ENCODE measurements at places on chromosomes 6 and 20. TPM values are rescaled to one million over a fixed set of nuclear protein-coding genes. Genes with fewer than 3 reads are reported as not detected.

- DNase-seq: no peak
These were observed 297.9 kb downstream of the CLIC5 start for GRCh38 chr6:45717715-45718114.

PRICKLE4 gene
- 8.4 TPM for total RNA-seq

DNA sequence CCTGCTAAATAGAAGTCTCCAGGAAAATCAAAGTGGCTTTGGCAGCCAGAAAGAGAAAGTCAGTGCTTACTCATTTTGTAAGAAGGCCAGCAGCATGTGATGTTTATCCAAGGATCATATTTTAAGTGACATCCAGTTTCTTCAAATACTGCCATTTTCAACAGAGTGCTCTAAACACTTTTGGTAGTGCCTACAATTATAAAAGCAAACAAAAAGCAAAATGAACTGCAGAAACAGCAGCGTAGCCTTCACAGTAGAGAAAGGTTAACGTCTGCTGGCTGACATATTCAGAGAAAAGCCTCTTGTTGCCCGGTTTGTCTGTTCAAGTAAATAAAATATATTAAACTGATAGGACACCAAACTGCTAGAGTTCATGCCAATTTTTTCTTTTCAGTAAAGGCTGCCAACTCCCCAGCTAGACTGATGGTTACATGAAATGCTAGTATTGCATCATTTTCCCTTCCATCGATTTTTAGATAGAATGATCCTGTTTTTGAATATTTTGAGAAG is 705.7 kb upstream of the SLC35B3 start:
- peak; percentile 11 for DNase-seq

PSMG4 gene
- 7.8 TPM for total RNA-seq

- no peak for DNase-seq
These were observed 7.1 kb downstream of the PEX6 start for GRCh38 chr6:42971746-42972327.

FAM209B gene
- total RNA-seq: not detected

TULP1 gene
- not detected for total RNA-seq

GRCh38 chr20:49905415-49906091 is 9.8 kb downstream of the SPATA2 start:
- no peak for DNase-seq

GRCh38 chr6:163600331-163600730 is 185.8 kb downstream of the QKI start:
- no peak for DNase-seq

DNA sequence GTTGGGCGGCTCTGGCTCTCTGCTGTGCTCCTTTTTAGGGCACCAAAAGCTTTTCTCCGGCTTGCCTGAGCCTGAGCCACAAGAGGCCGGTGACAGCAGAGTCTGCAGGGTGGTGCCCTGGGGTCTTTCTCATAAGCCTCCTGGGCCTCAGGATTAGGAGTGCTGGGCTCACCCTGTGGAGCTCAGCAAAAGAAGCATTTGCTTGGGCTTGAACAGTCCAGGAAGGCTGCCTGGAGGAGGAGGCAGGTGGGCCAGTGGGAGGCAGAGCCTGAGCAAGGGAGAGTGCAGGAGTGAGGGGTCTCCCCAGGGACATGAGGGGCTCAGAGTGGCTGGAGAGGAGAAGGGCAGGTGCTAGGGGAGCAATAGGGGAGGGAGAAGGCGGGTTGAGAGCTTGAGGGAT is 32.9 kb upstream of the MRGBP start:
- no peak for DNase-seq

DNA sequence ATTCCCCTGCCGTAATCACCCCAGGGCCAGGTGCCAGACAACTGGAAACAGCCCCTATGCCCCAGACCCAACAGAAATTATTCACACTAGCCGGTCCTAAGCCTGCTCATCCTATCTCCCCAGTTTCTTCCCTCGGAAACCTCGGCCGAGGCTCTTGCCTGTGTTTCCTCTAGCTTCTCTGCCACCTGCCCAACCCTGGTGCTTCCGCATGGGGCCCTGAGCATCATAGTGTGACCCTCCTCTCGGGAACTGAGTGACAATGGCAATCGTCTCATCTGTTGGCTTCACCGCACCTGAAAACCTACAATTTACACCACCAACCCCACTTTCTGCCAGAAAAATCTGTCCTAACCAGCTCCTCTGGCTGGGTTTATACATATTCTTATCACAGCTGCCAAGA is 257.3 kb downstream of the SOD2 start:
- DNase-seq: no peak

DNA sequence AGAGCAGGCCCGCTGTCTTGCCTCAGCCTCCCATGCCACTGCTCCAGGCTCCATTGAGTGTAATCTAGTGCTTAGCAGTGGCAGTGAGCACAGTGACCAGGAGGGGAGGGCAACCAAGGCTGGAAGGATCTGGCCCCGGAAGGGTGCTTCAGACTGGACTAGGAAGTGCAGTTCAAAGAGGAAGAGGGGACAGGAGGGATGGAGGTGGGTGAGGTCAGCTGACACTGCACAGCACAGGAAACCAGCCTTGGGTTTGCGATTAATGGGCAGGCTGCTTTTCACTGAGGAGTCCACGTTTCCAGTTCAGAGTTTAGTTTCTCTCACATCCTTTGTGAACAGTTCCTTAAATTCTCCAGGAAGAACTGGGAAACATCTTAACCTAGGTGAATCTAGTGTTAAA is 46.9 kb downstream of the CDS2 start:
- DNase-seq: no peak

- DNase-seq: no peak
These were observed 13.8 kb upstream of the PTPRA start for GRCh38 chr20:2859330-2860121.

GRCh38 chr6:166626177-166627032 is 646 bp downstream of the RPS6KA2 start:
- peak; percentile 48 for DNase-seq

DNA sequence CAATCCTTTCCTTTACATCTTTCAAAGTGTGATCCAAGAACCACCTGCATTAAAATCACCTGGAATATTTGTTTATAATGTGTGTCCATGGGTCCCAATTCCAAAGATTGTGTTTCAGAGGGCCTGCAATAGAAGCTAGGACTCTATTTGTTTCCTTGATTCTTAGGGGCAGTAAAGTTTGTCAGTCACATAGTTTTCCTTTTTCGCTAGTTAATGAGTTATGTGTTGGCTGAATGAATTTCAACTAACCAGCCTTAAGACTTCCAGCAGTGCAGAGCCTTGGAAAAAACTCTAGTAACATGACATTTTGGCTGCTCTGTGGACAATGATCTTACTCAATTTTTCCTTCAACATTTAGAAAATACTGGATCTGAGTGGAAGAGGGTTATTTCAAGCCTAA is 11.3 kb downstream of the FAM217A start:
- DNase-seq: no peak

CST1 gene
- total RNA-seq: not detected

PLN gene
- 52.7 TPM for total RNA-seq

RBPJL gene
- total RNA-seq: not detected

- DNase-seq: peak; percentile 87
These were observed 37.1 kb upstream of the NCOA3 start for GRCh38 chr20:47464380-47465101.

DNA sequence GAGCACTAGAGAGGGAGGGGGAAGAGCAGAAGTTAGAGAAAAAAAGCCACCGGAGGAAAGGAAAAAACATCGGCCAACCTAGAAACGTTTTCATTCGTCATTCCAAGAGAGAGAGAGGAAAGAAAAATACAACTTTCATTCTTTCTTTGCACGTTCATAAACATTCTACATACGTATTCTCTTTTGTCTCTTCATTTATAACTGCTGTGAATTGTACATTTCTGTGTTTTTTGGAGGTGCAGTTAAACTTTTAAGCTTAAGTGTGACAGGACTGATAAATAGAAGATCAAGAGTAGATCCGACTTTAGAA is 2.0 kb downstream of the ID4 start:
- no peak for DNase-seq

- no peak for DNase-seq
These were observed 145.1 kb downstream of the RIMS1 start for GRCh38 chr6:72031471-72031870.

- DNase-seq: no peak
These were observed 26.9 kb downstream of the RRAGD start for GRCh38 chr6:89385156-89385667.

B3GAT2 gene
- total RNA-seq: not detected

GRCh38 chr6:12923644-12924235 is 207.2 kb downstream of the PHACTR1 start:
- no peak for DNase-seq

GRCh38 chr20:49704932-49705336 is 8.7 kb downstream of the B4GALT5 start:
- DNase-seq: no peak

GRCh38 chr6:1315201-1315559 is 3.3 kb downstream of the FOXQ1 start:
- no peak for DNase-seq

DNA sequence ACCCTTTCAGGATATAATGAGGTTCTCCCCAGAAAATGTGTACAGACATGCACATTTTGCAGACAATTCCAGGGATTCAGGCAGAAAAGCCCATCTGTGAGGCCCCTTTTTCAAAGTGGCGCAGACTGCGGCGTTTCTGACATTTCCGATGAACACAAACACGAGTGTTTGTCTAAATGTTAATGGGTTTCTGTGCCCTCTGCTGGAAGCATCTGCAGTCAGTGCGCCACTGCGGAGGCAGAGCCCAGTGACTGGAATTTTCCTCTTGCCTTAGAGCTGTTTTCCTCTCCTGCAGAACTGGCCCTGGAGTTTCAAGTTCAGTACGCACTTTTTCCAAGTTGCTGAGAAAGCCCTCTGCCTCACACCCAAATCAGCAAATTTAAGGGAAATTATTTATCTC is 15.3 kb downstream of the ANKRD60 start:
- peak; percentile 49 for DNase-seq

DNA sequence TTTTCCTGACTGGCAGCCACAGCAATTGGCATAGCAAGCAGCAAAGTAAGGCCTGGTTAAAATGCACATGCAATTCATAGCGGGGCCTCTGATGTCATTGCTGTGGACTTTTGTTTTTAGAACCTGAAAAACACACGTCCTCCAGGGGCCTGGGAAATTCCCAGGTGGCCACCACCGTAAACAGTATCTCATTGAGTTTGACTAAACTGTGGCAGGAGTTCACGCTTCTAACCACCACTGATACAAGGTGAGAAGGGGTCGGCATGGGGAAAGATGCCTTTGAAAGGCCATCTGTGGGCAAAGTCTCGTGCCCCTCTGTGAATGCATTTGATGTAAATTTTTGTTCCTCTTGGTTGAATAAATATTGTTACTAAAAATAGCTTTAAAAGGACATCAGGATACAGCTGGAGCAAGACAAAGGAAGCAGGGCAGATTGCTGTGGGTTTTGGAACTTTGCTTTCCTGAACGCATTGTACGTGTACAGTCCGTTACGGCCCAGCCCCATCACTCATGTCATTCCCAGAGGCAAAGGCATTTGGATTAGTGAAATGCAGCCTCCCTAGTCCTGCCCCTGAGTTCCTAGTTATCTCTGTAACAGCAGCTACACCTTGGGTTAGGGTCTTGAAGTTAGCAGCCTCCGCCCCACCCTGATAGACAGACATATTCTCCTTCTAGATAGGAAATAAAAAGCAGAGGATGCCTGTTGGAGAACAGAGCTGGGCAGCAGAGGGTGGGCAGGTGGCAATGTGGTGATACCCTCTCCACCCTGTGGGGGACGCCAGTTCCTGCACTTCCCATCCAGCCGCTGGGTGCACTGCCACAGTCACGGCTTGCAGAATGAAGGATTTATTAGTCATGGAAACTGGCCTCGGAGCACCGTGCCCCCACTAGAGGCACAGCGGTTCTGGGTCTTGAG is 80.3 kb downstream of the ZDHHC14 start:
- DNase-seq: peak; percentile 75

GRCh38 chr20:45685896-45686295 is 15.9 kb upstream of the WFDC11 start:
- DNase-seq: no peak

DNA sequence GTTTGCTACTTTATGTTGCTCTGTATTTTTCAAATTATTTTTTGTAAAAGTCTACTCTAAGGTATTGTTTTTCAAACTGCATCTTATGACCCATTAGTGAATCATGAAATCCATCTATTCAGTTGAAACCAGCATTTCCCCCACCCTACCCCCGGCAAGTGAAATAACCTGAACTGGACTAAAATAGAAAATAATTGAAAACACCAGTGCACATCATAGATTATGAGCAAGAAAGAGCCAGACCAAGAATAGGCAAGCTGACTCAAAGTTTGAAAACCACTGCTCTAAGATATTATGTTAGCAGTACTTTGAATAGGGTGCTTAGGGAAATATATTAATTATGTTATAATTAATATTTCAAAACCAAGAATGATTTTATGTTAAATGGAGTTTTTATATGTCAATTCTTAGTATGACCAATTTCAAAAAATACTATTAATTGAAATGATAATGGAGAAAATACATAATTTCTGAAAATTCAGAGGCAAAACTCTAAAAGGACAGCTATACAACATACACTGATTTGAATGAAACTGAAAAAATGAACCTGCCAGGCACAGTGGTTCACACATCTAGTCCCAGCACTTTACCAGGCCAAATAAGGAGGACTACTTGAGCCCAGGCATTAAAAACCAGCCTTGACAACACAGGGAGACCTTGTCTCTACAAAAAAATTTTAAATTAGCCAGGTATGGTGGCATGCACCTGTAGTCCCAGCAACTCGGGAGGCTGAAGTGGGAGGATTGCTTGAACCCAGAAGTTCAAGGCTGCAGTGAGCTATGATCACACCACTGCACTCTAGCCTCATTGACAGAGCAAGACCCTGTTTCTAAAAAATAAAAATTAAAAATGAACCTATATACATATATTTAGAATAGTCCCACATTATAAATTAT is 112.0 kb downstream of the CDK19 start:
- DNase-seq: no peak

GRCh38 chr20:19775353-19776253 is 17.5 kb downstream of the RIN2 start:
- peak; percentile 33 for DNase-seq

- DNase-seq: no peak
These were observed 97.8 kb downstream of the GMPR start for GRCh38 chr6:16336056-16336818.

NFKBIL1 gene
- total RNA-seq: 0.45 TPM

DNA sequence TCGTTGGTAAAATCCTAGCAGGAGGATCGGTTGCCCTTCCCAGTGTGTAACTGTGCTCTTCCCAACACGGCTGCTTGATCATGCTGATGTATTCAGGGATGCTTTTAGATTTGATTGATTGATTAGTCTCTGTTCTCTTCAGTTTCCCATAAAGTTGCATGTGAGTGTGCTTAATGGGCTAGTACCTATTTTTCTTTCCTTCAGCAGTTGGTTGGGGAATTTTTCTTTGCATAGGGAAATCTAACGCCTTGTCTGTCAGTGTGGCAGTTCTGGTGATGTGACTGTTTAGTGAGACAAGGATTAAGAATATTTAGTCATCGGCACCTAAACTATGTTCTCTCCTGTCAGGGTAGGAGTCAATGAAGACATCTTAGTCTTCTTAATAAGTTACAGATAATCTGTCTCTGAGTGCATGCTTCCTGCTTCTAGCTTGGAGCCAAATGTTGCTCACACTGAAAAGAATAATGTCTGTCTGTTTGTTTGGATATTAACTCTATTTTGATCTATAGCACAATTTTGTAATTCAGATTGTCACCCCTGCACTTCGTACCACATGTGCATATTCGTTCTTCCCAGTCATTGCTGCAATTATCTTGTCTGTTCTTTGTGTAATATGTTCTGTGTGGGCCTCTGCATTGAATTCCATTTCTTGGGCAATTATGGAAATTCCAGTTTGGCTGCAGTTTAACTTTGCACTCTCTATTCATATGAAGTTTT is 169.9 kb downstream of the EDN1 start:
- no peak for DNase-seq

ANGPT4 gene
- total RNA-seq: not detected

C6orf118 gene
- not detected for total RNA-seq

AVP gene
- total RNA-seq: not detected

Data from stomach (tissue), 19 donors.